ENCODE measurements at places on chromosomes 1 and 21.

- peak; percentile 93 for DNase-seq
Measured at GRCh38 chr1:8878698-8879463, 395 bp upstream of the ENO1 start.

DNA sequence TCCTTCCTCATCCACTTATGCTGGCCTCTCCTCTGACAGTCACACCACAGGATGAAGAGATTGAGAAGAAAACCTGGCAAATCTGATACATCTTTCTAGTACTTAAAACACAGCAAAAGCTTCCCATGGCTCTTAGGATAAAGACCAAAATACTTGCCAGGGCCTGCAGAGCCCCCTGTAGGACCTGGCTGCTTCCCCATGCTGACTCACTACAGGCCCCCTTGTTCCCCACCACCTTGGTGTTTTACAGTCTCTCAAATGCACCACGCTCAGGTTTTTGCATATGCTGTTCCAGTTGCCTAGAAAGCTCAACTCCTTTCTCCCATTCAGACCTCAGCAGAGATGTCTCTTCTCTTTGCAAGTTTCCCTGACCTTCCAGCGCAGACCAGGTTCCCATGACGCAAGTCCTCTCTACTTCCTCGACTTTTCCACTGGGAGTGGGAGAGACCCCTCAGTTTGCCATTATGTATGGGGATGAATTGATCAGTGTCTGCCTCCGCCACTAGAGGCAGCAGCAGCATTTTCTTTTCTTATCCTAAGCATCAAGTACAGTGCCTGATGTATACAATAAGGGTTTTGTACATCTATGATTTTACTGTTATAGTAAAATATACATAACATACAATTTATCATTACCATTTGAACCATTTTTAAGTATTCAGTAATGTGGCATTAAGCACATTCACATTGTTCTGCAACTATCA lies 113.8 kb upstream of the C8B start:
- no peak for DNase-seq

DNA sequence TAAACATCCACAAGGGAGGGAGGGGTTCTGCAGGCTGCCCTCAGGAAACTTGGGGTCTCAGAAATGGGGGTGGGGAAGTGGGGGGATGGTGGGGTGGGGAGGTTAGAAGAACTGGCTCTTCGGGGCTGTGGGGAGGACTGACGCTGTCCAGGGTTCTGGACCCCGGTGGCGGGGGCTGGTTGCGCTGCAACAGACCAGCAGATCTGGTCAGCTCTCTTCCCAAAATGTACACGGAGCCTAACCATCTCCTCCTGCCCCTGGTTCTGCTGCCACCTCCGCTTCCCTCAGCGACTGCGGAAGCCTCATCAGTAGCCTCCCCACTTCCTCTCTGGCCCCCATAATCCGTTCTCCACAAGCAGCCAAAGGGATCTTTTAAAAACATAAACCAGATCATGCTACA lies 29.3 kb upstream of the C1QA start:
- DNase-seq, result no peak

- peak; percentile 42 for DNase-seq
Measured at GRCh38 chr1:201713086-201713810, 115.7 kb upstream of the IPO9 start.

GRCh38 chr1:208219659-208220282 lies 24.4 kb downstream of the PLXNA2 start:
- DNase-seq, result no peak

DNA sequence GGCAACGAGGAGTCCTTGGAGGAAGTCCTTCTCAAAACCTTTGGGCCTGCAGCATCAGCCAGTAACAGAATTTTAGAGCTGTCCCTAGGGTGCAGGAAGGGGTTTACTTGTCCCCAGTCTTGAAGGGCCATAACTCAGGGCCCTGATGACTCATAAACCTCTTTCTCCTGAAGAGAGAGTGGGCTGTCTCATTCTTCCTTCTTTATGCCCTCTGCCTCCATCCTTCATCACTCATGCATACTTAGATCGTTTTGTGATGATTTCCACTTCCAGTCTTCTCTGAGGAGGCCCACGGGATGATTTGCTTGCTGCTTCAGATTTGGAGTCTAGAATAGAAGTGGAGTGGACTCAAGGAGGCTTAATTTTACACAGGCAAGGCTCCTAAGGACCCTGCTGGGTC lies 60.2 kb downstream of the NDUFS5 start:
- no peak for DNase-seq

DNA sequence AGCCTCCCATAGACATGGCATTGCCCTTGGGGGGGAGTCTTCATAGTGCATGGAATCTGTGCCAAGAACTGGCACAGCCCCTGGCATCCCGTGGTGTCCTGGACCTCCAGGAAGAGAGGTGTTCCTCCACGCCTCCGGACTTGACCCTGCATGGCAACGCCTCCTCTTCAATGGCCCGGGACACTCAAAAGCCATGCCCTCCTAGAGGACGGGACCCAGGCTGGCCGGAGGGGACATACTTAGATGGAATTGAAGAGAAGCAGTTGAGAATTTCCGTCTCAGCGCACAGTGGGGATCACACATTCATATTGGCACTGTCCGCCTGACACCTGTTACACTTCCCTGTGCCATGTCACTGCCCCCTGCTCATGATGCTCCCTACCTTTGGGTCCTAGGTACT lies 38.4 kb upstream of the TENT5C start:
- DNase-seq, result no peak

GRCh38 chr1:8422510-8423268 lies 104.8 kb downstream of the SLC45A1 start:
- DNase-seq, result no peak

GRCh38 chr1:169300854-169301253 lies 66.7 kb downstream of the NME7 start:
- no peak for DNase-seq

DNA sequence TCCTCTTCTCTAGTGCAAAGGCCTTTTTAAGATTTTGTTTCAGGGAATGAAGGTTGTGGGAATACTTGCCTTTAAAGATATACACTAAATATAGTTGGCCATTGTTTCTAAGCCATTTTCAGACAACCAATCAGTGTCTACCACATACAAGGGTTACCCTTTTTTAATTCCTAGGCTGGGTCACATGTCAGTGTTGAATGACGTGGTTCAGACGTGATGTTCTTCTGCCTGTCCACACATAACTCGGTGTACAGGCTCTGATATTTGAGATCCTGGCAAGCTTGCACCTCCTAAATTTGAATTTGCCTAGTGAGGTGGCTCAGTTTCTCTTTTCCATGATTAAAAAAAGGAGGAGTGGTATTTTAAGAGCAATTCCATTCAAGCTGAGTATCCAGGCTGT lies 38.8 kb downstream of the DTL start:
- DNase-seq, result no peak

DNA sequence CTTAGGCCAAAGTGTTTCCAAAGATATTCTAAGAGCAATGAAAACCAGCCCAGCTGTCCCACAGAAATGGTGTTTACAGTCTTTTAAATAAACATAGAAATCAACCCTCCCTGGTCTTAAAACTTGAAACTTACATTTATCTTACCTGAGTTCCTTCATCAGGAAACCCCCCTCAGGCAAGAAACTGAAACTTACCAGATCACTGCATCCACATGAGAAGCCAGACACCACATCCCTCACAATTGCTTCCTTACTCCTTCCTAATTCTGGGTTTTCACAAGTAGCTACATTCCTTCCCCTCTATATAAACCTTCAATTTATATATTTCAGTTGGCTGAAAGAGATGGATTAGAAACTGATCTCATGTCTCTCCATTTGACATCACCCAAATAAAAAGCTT lies 563.0 kb upstream of the CHRM3 start:
- DNase-seq, result no peak

DNA sequence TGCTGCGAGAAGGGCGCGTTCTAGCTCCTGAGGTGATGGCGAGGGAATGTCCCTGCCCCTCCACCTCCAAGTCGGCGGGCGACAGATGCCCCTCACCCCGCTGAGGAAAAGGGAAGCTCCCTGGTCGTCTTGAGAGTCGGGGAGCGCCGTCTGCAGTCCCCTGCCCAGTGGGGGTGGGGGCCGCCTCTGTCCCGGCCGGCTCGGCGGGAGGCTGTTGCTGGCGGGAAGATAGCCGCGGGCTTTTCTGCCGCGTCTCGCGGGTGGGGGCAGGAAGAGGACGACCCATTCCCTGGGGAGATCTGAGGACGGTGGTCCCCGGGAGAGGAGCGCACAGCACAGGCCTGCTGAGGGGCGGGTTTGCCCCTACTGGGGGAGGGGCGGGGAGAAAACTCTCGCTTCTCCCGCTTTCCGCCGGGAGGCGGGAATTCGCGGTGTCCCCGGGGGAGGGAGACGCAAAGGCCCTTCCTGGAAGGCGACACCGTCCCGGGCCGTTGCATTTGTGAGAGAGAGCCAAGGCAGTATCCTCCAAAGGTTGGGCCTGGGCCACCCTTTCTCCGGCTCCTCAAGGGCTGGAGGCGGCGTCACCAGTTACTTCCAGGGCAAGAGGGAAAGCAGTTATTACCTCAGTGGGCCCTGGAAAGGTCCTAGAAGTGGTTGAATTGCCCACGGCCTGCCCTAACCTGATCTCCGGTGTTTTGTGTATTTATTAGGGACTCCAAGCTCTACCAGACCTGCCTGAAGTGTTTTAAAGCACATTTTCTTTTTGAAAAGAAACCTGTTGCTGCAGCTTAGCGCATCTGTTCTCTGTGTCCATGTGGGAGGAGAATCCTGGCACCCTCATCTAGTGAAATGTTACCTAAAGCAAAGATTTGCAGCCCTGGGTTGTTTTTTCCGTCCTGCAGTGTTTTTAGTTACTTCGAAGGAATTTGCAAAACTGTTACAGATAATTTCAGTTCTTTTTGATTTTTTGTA lies 648 bp downstream of the S100PBP start:
- DNase-seq, result peak; percentile 51

DNA sequence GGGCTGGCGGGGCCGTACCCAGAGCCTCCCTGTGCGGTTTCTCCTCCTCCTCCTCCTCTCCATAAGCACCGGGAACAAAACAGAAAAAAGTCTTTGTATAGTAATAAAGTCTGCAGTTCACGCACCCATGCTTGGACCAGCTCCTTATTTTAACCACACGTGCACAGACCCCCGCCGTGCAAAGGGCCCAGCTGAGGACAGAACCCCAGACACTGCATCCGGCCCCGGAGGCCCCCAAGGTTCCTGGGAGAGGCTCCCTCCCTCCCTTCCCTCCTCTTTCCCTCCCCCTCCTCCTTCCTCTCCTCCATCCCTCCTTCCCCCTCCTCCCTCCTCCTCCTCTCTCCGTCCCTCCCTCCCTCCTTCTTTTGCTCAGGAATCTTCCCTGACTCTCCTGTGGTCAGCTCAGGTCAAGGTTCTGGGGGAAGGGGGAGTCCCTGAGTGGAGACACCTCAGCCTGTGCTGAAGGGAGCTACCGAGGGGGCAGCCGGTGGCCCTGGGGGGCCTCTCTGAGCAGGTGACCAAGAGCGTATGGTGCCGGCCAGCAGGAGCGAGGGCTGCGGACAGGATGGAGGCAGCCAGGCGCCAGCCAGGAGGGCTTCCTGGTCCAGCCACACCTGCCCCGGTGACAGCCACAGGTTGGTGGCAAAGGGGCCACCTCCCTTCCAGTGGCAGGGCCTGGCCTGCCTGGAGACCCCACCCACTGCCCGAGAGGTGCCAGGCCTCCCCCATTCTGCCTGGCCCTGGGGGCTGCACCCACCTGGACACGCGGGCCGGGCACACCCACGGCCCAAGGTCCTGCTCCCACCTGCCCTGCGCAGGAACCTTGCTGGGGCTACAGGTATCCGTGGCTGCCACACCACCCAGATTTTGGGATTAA lies 3.2 kb upstream of the TTLL10 start:
- DNase-seq, result no peak

DNA sequence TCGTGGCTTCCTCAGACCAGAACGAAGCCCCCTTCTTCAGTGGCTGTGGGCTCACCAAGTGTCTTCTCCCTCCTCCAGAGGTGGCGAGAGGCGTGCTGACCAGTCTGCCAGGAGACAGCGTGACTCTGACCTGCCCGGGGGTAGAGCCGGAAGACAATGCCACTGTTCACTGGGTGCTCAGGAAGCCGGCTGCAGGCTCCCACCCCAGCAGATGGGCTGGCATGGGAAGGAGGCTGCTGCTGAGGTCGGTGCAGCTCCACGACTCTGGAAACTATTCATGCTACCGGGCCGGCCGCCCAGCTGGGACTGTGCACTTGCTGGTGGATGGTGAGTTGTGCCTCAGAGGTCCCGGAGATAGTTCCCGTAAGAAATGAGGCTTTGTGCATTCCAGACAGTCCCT lies 24.0 kb downstream of the IL6R start:
- no peak for DNase-seq

GRCh38 chr1:26155370-26156284 lies 3.3 kb upstream of the FAM110D start:
- no peak for DNase-seq

DNA sequence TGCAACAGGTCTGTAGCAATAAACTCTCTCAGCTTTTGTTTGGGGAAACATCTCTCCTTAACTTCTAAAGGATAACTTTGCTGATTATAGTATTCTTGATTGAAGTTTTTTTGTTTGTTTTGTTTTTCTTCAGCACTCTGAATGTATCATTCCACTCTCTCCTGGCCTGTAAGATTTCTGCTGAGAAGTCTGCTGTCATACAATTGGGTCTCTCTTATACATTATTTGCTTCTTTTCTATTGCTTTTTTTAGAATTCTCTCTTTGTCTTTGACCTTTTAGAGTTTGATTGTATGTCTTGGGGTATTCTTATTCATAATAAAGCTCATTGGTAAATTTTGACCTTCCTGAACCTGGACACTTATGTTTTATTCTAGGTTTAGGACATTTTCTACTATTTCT lies 386.3 kb downstream of the MRPL39 start:
- no peak for DNase-seq

DNA sequence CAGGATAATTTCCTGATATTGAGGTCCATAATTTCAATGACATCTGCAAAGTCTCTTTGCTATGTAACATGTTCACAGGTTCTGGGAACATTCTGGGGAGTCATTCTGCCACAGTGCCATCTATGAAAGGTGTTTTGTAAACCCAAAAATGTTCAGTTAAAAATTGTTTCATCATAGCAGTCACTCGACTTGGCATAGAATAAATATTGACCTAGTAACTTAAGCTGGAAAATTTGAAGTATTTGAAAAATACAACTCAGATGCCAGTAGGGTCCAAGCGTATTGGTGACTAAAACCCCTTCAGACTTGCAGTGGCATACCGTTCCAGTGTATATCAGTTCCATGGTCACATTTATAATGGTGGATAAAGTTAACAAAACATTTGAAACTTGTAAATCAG lies 6.8 kb downstream of the DESI2 start:
- no peak for DNase-seq

DNA sequence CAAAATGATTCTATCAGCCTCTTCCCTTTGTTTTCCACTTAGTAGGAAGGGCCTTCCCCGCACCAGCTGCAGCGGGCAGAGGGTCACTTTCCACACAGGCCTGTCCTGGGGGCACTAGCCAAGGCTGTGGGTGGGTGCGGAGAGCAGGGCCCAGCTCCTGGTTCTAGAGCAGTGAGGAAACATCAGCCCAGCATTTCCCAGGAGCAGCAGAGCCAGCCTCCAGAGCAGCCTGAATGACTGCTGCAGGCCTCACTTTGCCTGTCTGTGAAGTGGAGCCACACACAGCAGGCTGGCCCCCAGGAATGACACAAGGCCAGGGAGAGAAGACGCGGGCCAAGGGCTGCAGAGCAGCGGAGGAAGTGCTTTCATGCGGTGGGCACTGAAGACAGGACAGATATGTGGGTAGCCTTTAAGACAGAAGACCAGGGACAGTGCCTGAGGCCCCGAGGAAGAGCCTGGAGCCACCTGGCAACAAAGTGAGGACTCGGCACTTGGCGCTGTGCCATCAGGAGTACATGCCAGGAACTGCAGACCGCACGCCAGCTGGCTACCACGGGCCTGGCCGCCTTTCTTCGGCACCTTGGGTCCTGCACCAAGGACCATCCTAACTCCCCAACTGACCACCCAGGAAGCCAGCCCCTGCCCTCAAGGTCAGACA lies 42.0 kb downstream of the ACOT7 start:
- no peak for DNase-seq

Data from esophagus squamous epithelium (tissue), 5 donors.